ENCODE measurements at places on chromosomes 7 and 10.

GRCh38 chr7:13860734-13861133 is 128.7 kb downstream of the ETV1 start:
- DNase-seq, result no peak

GRCh38 chr7:44893710-44894234 is 8.4 kb upstream of the PURB start:
- DNase-seq, result no peak

- DNase-seq, result peak; percentile 14
These were observed 187.0 kb downstream of the PPP1R17 start for GRCh38 chr7:31873816-31874597.

DNA sequence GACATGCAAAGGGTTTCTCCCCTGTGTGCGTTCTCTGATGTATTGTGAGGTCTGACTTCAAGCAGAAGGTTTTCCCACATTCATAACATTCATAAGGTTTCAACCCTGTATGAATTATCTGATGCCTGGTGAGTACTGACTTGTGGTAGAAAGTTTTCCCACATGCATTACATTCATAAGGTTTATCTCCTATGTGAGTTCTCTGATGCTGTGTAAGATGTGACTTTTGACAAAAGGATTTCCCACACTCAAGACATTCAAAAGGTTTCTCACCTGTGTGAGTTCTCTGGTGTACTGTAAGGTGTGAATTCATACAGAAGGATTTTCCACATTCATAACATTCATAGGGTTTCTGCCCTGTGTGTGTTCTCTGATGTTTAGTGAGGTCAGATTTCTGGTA is 45.1 kb downstream of the ZNF33B start:
- DNase-seq, result peak; percentile 7

GRCh38 chr7:151725844-151726651 is 150.9 kb downstream of the PRKAG2 start:
- DNase-seq, result peak; percentile 94

DNA sequence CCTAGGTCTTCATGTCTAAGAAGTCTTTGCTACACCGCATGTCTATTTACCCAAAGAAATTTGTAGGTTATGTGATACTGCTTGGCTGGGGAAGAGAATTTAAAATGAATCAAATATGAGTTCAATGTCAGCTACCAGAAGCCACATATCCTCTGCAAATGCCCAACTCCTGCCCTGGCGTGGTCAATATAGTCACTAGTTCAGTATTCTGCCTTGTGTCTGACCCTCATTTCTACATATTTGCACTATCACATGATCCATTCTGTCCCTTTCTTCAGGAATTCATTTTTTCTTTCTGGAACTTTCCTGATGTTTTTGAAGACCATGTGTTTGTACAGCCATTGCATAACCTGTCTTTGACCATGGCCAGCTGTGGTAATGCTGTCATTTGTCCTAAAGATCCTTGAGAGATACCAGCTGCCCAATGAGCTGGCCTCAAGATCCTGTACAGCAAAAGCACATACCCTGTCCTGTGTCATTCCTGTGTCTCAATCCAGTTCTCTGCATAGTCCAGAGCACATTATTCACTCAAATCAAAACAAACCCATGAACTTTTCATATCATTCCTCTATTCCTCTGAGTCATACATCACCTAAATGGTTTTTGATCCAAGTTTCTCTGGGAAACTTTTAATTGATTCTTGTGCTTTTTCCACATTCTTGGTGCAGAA is 524.5 kb downstream of the PARD3 start:
- DNase-seq, result no peak

DNA sequence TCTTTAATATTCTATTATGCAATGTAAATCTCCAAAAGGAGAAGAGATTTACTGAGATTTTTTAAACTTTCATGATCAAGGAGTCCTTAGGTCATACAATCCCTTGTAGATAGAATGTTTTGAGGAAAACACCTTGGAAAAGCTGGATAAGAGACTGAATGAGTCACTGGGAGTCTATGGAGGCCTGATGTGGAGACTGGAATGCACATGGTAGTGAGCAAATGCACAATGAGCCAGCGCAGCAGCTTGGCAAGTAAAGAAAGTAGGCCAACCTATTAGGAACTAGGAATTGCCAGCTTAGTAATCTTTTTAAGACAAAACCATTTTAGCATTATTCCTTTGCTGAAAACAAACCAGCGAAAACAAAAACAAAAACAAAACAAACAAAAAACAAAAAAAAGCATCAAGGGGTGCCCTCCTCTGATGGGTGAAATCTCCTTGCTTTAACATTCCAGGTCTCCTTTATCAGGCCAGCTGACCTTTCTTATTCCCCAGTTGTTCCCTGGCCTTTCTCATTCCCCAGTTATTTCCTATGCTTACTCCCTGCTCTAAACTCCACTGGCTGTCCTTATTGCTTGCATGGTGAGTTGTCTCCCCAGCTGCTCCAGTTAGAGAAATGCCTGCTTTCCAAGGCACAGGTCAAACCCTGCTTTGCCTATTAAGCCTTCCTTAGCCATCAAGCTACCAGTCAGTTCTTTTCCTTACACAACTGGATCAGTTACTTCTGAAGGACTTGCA is 135.8 kb downstream of the PLCE1 start:
- DNase-seq, result no peak

DNA sequence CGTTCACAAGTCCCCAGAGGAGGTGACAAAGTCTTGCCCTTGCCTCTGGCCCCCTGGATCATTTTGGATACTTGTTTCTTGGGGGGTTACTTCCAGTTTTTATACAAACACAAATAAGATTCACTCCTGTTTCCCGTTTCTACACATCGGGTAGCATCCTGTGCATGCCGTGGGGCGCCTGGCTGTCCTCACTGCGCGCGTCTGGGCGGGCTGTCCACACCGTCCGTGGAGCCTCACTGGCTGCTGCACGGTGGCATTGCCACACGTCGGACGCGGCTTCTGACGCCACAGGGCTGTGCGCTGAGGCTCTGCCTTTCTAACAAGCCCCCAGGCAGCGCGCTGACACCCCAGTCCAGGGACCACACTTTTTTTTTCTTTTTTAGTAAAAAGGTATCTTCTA is 18.4 kb downstream of the BNIP3 start:
- no peak for DNase-seq

- no peak for DNase-seq
These were observed 60.2 kb downstream of the ZNF277 start for GRCh38 chr7:112266595-112267270.

DNA sequence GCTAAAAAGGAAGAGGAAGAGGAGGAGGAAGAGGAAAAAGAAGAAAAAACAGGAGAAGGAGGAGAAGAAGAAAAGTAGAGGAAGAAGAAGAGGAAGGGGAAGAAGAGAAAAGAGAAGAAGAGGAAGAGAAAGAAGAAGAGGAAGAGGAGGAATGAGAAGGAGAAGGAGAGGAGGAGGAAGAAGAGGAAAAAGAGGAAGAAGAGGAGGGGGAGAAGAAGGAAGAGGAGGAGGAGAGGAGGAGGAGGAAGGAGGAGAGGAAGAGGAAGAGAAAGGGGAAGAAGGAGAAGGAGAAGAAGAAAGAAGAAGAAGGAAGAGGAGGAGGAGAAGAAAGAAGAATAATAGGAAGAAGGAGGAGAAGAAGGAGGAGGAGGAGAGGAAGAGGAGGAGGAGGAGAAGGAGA is 96.4 kb upstream of the GNA12 start:
- DNase-seq, result no peak

DNA sequence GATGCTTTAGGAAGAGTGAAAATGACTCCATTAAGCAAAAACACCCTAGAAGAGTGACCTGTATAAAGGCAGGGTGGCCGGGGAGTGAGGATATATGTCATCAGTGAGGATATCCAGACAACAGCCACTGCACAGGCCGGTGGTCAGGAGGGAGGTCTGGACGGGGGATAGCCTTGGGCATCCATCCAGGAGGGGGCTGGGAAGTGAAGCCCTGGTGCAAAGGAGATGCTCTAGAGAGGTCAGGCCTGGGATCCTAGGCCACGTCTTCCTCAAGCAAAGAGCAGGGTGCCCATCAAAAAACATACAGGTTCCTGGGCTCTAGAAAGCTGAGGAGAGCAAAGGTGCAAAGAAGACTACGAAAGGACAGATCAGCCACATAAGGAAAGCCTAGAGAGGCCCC is 25.6 kb downstream of the FAM171A1 start:
- no peak for DNase-seq

DNA sequence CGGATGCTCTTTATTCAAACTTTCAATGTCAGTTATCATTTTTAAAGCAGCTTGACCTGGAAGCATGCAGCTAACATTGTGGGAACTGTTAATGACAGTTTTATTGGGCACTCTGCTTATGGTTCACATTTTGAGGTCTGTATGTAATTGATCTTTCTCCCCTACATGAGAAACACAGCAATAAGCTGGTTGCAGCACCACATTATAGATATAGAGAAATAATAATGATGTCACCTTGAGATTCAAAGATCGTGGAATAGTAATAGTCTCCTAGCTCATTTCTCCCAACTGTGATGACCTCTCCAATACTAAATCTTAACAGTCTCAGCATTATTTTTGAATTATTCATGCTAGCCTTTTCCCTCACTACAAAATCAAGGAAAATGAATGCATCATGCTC is 22.7 kb upstream of the MGMT start:
- DNase-seq, result no peak

- DNase-seq, result peak; percentile 77
These were observed 57.0 kb downstream of the CDC123 start for GRCh38 chr10:12252882-12253546.

- DNase-seq, result peak; percentile 85
These were observed at the start of gene TMEM229A for GRCh38 chr7:124032369-124033094. TMEM229A (minus strand) TSS chr7:124033067; CDS start chr7:124033003, 64 bp downstream.

DNA sequence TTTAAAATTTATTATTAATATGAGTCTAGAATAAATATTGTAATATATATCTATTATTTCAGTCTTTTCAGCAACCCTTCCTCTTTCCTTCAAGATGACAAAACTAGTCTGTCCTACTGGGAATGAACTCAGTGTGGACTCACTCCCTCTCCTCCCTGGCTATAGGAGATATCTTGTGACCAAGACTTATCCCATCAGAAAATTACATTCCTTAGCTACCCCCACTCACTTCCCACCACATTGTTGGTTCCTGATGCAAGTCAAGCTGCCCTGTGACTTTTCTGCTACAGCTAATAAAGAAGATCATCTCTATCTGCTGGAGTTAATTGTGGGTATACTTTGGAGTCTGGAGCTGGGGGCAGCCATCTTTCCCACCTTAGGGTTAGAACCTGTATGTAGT is 28.0 kb upstream of the MCU start:
- DNase-seq, result no peak

DNA sequence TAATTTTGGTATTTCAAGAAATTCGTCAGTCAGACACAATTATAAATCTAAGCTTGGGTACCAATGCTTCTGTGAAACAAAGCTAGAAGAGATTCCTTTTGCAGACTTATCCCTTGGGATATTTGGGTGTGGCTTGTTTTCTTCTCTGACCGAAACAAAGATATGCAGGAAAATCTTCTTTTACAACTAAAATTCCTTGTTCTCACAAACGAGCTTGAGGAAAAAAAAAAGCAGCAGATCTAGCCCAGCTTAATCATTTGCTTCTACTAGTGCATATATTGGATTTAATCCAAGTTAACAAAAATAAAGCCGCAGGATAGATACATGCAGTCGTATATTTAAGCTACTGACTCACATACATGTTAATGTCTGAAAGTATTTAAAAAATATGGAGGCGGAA is 104.2 kb downstream of the PRTFDC1 start:
- DNase-seq, result no peak

- peak; percentile 12 for DNase-seq
These were observed 173.3 kb downstream of the CFTR start for GRCh38 chr7:117652943-117653680.

GRCh38 chr10:104844073-104844472 is 203.0 kb downstream of the SORCS3 start:
- DNase-seq, result no peak

Measured in DMS53 (cell line).